Epithelial cell of proximal tubule (primary cell): ENCODE measurements at places on chromosomes 2 and 18.

GRCh38 chr2:113136828-113137775 is 9.7 kb downstream of the IL1RN start:
- DNase-seq: no peak

DNA sequence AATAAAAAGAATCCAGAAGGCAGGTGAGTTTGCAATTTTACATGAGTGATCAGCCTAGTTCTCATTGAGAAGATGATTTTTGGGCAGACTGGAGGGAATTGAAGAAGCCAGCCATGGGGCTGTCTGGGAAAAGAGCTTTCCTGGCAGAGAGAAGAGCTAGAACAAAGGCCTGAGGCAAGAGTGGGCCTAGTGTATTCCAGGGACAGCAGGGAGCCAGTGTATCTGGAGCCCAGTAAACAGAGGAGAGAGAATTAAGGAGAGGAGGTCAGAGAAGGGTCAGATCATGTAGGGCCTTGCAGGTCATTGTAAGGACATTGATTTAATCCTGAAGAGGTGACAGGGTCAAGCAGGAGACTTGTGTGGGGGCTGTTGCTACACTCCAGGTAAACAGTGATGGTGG is 195.8 kb downstream of the SATB2 start:
- no peak for DNase-seq

DNA sequence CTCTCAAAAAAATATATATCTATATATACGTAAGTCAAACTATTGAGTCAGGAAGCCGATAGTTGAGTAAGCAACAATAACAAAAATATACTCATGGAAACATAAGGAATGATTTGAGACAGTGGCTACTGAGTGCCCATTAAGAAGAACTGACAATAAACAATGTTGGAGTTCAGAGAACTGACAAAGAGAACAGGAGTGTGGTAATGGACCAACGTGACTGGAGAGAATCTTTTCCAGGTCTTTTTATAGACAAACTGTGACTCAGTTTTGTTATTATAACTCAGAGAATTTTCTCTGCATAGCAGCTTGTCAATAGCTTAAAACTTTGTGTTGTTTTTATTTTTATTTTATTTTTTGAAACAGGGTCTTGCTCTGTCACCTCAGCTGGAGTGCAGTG is 4.6 kb upstream of the GALM start:
- DNase-seq: no peak

GRCh38 chr2:18976168-18976961 is 382.1 kb downstream of the OSR1 start:
- DNase-seq: no peak

- no peak for DNase-seq
Observed at GRCh38 chr18:31185186-31185950, 22.7 kb upstream of the DSC1 start.

DNA sequence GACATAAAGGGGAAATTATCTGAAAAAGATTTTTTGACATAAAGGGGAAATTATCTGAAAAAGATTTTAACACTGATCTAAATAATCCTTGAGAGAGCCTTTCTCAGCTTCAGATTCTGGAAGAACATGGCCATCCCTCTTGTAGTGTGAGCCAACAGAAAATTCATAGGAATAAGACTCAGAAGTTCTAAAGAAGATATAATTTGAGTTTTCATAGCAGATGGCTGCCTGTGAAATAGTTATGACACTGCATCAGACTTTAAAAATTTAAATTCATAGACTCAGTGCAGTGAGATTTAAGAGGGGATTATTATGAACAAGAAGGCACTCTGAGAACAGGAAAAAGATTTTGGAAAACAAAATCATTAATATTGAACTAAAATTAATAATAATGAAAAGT is 50.6 kb downstream of the NCOA1 start:
- no peak for DNase-seq

GRCh38 chr2:69946351-69947324 is 14.8 kb downstream of the ASPRV1 start:
- DNase-seq: no peak

- DNase-seq: no peak
Observed at GRCh38 chr2:234994438-234995321, 42.9 kb downstream of the SH3BP4 start.

GRCh38 chr18:45851161-45851925 is 25.9 kb downstream of the SIGLEC15 start:
- no peak for DNase-seq

GRCh38 chr2:133378386-133378785 is 189.9 kb downstream of the NCKAP5 start:
- no peak for DNase-seq

- no peak for DNase-seq
Observed at GRCh38 chr2:20416723-20417122, 30.2 kb upstream of the RHOB start.

- no peak for DNase-seq
Observed at GRCh38 chr2:217327953-217328621, 468.2 kb upstream of the TNP1 start.

DNA sequence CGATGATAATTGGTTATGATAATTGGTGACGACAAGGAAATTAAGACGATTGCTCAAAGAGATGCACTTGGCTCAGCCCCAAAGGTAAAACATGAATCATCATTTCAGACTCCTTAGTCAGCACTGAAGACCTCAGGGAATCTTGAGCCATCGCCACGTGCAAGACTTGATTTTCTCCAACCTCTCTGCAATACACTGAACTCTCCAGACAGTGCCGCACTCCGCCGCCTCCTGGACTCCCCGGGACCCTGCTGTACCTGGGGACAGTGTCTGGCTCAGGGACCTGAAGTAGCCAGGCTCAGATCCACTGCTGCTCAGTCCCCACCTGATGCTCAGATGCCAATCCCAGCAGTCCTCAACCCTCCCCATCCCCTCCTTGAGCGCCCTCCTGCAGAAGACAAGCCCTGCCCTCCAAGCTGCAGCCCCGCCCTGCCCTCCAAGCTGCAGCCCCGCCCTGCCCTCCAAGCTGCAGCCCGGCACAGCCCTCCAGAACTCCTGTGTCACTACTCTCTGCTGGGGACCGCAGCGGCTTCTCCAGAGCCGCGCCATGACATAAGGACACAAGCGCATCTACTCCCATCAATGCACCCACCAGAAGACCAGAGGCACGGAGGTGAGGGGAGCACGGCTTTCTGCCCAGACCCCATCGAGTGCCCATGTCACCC is 1.1 kb downstream of the TMEM18 start:
- DNase-seq: peak; percentile 77

- no peak for DNase-seq
Observed at GRCh38 chr18:60543646-60544045, 171.1 kb upstream of the MC4R start.

DNA sequence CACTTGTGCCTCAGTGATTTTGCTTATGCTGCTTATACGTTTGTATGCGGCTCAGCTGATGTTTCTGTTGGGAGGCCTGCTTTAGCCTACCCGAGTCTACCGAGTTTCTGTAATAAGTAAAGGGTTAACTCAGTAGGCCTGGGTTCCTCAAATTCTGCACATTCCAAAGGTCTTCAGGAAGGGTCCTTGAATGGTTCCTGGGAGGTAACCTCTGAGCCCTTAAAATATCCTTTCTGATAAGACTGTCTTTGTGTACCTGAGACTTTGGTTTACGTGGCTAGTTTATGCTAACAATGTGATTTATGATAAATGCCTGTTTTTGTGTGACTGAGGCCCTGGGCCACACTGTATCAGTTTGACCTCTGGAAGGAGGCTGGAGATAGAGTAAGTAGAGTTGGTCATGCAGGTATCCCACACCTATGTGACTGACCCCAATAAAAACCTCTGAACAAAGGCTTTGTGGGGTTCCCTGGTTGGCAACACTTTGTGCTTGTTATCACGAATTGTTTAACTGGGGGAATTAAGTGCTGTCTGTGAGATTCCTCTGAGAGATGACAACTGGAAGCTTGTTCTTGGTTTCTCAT is 18.9 kb upstream of the PNPT1 start:
- DNase-seq: no peak

- no peak for DNase-seq
Observed at GRCh38 chr2:67888351-67889005, 174.3 kb downstream of the C1D start.

DNA sequence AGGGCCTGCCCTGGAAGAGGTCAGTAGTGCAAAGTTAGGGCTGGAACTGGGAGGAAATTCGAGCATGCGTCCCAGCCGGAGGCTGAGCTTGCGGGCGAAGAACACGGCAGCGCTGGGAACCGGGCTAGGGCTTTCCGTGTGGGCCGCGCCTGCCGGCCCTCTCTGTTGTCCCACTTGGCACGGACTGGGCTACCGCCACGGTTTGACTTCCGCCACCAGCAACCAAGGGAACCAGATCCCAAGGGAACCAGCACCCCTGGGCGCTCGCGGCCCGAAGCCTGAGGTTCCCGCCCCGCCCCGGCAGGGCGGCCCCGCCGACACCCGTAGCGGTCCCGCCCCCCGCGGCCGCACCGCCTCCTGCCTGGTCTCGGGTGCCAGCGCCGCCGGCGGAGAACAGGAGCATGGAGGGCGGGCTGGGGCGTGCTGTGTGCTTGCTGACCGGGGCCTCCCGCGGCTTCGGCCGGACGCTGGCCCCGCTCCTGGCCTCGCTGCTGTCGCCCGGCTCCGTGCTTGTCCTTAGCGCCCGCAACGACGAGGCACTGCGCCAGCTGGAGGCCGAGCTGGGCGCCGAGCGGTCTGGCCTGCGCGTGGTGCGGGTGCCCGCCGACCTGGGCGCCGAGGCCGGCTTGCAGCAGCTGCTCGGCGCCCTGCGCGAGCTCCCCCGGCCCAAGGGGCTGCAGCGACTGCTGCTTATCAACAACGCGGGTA is at the start of gene SPR:
SPR (plus strand) TSS at position 377 of the 708 bp plus-strand sequence; CDS start at position 402, 25 bp downstream.
- no peak for DNase-seq

DNA sequence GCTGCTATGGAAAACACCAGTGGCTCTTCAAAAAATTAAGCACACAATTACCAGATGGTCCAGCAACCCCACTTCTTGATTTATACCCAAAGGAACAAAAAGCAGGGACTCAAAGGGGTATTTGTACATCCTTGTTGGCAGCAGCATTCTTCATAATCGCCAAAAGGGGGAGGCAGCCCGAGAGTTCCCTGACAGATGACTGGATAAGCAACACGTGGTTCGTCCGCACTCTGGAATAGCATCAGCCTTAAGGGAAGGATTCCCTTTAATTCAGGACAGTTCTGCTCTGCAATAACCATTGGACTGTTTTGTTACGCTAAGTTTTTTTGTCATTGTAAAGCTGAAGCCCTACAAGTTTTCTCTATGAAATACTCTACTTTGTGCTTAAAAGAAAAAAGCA is 76.7 kb upstream of the TWIST2 start:
- DNase-seq: no peak

DNA sequence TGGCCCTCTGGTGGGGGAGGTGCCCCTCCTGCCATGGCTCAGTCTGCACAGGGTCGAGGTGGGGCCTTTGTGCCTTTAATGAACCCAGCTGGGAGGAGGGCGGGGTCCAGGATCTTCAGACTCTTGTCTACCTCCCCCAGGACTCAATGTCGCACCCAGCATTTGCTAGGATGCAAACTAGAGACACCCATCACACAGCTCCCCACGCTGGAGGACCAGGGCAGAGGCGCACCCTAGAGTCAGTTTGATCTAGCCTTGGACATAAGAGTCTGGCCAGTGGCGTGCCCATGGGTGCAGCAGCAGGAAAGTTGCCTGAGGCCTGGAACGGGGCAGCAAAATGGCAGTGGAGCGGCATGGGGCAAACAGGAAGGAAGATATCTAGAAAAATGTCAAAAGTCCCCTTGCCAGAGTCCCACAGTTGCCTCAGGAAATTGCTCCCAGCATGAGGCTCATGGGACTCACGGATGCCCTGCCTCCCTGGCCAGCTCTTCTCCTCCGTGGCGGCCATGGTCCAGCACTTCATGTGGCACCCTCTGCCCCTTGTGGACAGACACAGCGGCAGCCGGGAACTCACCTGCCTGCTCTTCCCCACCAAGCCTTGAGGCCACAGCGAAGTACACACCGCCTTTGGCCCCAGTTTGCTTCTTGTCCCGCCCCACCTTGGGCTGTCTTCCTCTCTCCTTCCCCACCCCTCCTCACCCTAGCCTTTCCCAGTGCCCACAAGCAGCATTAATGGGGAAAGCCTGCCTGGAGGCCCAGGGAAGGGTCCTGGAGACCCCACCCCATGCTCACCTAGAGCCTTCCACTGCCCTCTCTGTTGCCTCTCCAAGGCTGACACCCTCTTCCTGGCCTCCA is 17.7 kb downstream of the SH2D6 start:
- no peak for DNase-seq

- no peak for DNase-seq
Observed at GRCh38 chr2:200689115-200689514, 103.3 kb downstream of the AOX1 start.

- peak; percentile 13 for DNase-seq
Observed at GRCh38 chr2:182980115-182980514, 58.1 kb downstream of the NCKAP1 start.

DNA sequence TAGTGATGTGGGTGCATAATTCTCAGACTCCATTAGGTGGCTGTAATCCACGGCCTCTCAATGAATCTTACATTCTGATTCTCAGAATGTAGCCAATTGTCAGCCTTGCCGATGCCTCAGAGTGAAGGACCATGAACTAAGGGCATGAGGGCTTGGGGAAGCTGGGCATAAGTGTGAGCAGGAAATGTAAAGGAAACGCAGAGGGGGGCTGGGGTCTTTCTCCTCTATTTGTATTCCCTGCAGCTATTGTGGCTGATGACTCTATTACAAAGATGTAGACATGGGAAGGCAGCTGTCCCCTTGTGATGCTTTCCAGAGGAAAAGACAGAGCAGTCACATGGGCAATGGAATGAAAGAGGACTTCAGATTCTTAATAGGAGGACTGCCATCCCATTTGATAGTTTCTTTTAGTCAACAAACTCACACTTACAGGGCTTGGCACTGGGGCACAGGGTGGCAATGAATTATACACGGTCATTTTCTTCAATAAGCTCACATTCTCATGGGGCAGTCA is 353.2 kb upstream of the PKDCC start:
- DNase-seq: no peak

- no peak for DNase-seq
Observed at GRCh38 chr2:24863641-24864040, 56.4 kb downstream of the ADCY3 start.

DNA sequence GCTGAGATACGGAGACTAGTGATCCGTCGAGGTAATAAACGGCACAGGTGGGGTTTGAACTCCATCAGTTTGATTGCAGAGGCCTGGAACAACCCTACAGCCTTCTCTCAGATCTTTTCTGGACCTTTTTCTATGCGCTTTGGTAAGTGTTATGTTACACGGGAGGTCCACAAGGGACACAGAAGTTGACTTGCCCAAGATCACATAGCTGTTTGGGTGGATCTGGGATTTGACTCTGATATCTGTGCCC is 1.1 kb upstream of the DNPEP start:
- DNase-seq: no peak

- DNase-seq: no peak
Observed at GRCh38 chr2:121346407-121346806, 61.4 kb upstream of the TFCP2L1 start.

- DNase-seq: no peak
Observed at GRCh38 chr18:47264308-47264700, 12.8 kb upstream of the SKOR2 start.

DNA sequence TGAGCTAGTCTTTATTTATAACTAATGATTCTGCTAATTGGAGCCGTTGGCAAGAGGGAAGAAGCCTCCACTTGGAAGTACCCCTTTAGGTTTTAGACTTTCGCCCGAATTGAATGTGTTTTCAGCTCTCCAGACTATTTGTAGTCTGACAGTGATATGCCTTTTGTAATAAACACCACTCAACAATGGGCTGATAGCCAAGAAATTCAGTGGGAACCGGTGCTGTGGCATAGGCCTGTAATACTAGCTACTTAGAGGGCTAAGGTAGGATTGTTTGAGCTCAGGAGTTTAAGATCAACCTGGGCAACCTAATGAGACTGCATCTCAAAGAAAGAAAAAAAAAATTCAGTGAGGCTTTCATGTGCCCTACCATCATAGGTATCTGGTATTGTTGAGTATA is 13.6 kb upstream of the ZSCAN30 start:
- DNase-seq: no peak
